ENCODE measurements at places on chromosomes 7 and 10.

DNA sequence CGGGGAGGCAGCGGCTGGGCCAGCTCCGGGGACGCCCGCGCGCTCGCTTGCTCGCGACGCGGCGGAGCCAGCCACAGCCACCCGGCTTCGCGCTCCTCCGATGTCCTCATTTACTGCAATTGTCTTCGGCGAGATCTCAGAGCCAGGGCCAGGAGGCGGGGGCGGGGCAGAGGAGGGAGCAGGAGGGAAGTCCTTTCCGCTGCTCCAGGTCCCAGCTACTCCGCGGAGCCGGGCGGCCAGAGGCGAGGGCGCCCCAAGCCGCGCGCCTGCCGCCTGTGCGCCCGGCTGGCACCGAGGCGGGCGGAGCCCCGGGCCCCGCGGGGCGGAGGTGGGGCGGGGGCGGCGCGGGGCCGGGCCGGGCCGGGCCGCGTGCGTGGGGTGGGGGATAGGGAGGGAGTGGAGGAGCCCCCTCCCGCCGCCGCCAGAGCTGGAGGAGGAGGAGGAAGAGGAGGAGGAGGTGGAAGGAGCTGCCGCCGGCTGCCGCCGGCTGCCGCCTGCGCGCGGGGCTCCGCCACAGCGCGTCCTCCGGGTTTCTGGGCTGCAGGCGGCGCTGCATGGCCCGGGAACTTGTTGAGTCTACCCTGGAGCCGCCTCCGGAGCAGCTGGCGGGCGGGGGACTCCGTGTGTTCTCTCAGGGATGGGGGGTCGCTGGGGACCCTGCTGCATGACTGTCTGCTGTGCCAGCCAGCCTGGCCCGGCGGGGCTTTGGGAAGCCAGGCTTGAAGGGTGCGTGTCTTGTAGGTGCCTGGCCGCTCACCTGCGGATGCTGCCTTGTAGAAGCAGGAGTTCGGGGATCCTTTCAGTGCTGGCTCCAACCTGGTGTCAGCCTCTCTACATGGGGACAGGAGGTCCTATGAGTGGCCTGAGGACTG is at the start of gene INSYN2A:
INSYN2A (minus strand) TSS at position 310 of the 872 bp plus-strand sequence. CDS start 20,196 bp downstream, outside the sequence.
- no peak for DNase-seq

GRCh38 chr10:8039321-8039881 is 15.1 kb upstream of the GATA3 start:
- no peak for DNase-seq

DNA sequence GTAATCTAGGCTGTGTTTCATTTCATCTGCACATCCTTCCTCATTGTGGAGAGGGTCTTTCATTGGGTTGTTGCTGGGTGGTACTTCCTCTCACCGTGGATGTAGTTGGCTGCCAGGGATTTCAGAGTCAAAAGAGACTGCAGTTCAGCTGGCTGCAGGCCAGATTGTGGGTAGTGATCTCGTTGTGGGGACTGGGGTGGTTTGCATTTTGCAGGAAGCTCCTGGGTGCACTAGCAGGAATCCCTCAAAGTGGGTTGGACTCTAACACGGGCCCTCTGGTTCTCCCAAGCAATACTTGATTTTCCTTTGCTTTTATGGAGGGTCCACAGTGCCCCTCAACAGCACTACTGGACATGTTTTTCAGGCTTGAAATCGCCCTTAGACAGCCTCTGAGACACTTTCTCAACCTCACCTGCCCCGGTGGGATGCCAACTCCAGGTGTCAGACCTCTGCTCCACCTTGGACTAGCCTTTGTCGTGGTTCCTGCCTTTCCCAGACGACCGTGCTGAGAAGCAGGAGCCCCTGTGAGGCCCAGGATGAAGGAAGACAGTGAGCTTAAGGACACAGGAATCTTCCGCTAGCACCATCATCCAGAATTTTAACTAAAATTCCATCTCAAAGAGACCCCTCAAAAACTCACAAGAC is 23.9 kb upstream of the ZNF273 start:
- no peak for DNase-seq

GRCh38 chr10:21166557-21167287 is 269.6 kb upstream of the NEBL start:
- no peak for DNase-seq
